ENCODE measurements at places on chromosomes 4 and X.

DNA sequence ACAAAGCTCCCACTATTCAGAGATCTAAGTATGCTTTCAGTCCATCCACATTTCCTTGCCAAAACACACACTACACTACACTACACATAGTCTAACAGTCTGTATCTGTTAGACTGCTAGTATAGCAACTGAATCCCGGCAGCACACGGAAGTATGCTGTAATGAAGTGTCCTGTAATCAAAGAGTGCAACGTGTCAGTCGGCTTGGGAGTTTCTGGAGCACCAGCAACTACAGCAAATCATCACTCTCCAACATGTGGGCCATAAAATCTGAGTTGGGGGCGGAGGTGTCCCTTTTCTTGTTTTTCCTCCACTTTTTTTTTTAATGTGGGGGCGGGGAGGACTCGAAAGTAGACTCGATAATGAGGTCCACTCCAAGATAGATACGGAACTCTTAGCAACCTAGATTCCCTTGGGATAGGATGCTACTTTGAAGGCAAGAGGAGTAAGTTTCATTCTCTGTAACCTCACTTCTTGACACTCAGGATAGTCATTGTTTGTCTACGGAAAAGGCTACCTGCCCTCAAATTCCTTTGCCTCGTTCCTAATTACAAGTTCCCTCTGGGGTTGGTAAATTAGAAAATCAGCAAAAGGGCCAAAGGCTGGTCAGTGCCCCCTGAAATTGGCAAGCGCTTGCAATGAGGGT lies 722 bp downstream of the SLC10A7 start:
- DNase-seq = no peak

DNA sequence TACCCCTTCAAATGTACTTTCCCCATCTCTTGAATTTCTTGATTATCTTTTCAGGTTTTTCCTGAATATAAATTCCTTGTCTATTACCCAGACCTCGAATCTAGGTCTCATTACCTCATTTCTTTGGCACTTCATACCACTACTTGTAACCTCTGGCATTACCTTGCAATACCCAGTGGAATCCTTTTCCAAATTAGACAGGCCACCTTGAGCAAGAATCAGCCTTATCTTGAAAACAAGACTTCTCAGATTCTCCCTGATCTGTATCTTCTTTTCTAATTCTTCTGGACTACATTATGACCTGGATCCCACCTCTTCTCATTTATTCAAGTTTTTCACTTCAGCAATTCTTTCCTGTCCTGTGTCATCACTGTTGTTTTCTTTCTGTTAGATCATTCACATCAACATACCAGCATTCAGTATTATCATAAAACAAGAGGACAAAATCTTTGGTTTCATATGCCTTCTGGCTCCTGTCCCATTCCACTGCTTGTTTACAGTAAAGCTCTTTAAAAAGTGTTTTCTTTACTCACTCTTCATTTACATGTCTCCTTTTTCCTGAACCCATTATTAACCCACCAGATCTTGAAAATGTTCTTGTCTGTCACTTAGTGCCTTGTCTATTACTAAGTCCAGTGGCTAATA lies 275.6 kb upstream of the HS3ST1 start:
- DNase-seq = no peak

DNA sequence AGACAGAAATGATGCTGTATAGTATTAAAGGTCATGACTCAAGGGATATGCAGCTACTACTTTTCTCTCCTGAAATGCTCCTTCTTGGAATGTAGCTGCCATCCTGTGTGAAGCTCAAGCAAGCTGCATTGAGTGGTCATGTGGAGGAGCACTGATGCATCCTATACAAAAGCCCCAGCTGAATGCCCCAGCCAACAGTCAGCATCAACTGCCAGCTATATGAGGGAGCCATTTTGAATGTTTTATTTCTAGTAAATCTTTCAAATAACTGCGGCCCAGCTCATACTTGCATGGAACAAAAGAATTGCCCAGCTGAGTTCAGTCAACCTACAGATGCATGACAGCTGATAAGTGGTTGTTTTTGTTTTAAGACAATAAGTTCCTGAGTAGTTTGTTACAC lies 165.0 kb upstream of the GEMIN8 start:
- no peak for DNase-seq

- DNase-seq = no peak
Observed at GRCh38 chr4:162499478-162499877, 335.7 kb upstream of the FSTL5 start.

DNA sequence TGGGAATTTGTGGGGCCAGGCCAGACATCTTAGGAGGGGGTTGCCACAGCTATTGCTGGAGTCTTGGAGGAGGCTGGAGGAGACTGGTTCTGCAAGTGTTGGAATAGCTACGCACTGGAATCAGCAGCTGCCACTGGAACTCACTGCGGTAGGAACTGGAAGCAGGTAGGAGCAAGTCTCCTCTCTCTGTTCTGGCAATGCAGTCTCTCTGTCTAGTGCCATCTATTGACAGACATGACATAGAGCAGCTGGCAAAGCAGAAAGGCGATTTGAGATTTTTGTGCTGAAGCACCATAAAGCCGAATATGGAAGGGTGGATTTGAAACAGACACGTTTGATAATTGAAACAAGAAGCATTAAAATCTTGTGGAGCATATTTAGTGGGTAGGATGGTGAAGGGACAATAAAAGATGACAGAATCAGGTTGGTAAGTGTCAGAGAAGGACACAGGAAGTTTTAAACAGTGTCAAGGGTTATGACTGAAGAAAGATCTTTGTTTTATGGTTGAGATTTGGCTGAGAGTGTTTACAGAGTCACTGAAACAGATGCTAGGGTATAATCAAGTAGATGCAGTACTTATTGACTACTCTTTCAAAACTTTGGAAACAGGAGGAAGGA lies 23.5 kb upstream of the SYNPO2 start:
- no peak for DNase-seq

DNA sequence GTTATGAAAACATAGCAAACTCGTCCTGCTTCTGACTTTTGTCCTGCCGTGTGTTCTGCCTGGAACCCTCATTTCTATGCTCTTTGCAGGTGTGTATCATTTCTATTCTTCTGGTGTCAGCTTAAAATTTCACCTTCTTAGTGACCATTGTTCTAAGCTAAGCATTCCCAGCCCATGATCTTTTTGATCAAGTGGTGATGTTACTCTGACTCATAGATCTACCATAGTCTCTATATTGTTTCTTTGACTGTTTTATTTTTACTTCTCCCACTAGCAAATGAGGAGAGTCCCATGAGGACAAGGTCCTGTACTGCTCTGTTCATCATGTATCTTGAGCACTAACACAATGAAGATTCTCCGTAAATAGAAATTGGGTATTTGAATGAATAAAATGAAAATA lies 14.1 kb upstream of the CXCL6 start:
- no peak for DNase-seq

GRCh38 chrX:35726176-35726575 lies 72.0 kb upstream of the MAGEB16 start:
- DNase-seq = no peak

DNA sequence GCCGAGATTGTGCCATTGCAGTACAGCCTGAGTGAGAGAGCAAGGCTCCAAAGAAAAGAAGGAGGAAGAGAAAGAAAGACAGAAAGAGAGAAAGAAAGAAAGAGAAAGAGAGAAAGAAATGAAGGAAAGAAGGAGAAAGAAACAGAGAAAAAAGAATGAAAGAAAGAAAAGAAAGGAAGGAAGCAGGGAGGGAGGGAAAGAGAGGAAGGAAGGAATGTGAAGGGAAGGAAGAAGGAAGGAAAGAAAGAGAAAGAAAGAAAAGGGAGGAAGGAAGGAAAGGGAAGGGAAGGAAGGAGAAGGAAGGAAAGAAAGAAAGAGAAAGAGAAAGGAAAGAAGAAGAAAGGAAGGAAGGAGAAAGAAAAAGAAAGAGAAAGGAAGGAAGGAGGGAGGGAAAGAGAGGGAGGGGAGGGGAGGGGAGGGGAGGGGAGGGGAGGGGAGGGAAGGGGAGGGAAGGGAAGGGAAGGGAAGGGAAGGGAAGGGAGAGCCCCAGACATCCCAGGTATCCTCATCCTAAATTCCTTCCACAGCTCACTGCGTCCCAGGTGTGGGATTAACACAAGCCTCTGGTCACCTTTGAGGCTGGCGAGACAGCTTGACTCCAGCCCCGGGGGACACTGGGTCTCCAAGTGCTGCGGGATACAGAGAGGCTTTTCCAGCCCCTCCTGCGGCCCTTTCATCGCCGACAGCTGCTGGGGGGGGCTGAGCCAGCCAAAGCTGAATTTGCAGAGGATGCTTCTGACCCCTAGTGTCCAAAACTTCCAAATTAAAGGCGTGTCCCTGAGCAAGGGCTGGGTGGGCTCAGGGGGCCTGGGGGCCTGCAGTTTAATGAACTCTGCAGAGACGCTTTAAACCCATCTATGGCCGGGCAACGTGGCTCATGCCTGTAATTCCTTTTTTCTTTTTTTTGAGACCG lies 24.2 kb upstream of the CSF2RA start:
- DNase-seq = no peak

DNA sequence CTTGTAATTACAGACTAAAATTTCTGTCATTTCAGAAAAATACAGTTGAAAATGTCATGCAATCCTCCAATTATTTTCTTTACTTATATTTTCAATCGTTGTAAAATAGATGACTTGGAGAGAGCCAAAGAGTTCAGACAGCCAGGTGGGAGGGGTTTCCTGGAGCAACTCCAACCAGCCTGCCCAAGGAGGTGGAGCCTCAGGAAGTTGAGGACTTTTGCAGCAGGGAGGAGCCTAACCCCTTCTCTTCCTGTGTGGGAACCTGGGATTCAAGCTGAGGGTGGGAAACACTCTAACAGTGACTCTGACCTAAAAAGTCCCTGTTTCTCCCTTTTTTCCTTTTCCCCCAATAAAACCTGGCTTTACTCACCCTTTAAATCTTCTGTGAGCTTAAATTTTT lies 72.2 kb upstream of the GABRG1 start:
- DNase-seq = no peak

- no peak for DNase-seq
Observed at GRCh38 chr4:30962939-30963338, 242.8 kb downstream of the PCDH7 start.

- DNase-seq = no peak
Observed at GRCh38 chr4:172947594-172947993, 221.0 kb upstream of the GALNT7 start.

DNA sequence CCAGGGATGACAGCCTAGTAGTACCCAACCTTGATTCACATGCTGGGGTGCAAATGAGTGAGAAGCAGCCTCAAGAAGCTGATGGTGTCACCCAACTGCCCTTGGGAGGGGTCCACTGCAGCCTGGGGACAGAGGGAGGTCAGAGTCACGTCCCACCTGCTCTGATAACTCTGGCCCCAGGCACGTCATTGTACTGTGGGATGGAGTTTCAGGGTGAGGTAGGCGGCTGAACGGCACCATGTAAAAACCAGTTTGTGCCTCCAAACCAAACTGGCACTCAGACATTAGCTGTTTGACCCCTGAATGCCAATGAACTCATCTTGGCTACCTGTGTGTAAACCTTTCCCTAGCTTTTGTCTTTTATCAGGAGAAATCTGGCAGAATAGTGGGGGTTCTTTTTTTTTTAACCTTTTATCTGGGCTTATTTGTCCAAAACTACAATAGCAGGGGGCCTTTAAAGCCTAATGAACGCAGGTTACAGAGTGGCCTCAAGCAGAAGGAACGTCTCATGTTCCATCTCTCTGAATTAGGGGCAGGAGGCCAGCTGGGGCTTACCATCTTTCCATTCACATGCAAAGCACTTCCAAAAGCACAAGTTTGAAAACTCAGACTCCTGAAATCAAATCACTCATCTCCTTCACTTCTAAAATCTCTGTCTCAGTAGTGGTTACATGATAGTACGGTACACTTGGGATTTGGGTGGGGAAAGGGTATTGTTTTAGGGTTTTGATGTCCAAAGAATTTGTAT lies 89.4 kb downstream of the IRF2 start:
- no peak for DNase-seq

DNA sequence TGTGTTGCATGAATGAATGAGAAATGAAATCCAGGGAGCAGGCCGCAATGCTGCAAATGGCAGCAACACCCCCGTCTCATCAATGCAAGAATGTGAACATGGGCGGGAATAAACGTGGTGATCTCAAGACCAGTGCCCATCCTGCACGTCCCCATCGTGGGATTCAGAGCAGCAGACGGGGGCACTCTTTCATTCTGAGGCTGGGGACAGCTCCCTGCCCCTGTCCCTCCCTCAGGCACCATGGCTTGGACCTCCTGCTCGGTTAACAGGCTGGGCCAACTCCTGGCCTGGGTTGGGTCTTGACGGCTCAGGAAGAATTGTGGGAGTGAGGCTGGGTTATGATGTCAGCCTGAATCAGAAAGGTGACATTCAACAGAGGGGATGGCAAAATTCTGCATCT lies 78.9 kb downstream of the NSUN7 start:
- no peak for DNase-seq

DNA sequence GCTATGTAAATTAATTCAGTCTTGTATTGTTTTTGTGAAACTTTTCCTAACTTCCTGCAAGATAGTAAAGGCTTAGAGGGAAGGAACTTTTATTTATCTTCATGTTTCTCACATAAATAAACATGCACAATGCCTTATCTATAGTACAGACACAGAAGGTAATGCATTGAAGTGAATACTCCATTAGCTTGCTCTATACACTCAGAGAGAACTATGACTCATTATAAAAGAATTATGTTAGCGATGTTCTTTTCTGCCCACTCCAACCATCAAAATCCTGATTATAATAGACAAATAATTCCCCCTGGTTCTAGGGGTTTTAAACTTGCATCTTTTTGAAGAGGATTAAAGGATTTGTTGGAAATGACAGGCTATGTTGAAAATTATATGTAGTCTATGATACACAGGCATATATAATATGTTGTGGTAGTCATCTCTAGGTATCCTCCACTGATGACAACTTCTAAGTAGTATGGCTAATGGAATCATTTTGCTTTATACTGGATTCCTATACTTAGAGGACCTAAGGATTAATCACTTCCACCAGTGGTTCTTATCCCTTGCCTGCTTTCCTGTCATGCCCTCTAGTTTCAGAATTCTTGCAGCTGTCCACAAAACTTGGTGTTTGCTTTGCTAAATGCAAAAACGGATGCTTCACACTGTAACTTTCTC lies 115.7 kb downstream of the NDST4 start:
- DNase-seq = no peak

DNA sequence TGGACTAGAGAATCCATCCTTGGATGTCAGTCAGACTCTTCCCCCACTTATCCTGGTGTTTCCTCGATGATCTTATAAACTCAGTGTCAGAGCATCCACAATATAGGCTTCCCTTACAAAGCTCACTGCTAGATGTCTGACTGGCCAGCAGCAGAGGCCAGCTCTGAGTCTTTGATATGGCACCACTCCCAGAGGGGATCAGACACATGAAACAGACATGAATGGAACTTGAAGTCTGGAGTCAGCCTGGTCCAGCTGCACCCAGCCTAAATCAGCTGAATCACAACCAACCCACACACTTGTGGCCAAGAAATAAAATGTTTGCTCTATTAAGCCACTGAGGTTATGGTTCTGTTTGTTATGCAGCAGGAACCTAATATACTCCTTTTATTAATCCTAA lies 129.6 kb upstream of the MED14 start:
- DNase-seq = no peak

GRCh38 chr4:128856246-128856645 lies 46.7 kb downstream of the JADE1 start:
- no peak for DNase-seq
